ENCODE measurements at places on chromosomes 4 and X.

- peak; percentile 79 for DNase-seq
Observed at GRCh38 chrX:132217203-132218073, 1.8 kb downstream of the RAP2C start.

GRCh38 chrX:102138064-102138463 lies 4.2 kb downstream of the TCEAL6 start:
- DNase-seq: no peak

DNA sequence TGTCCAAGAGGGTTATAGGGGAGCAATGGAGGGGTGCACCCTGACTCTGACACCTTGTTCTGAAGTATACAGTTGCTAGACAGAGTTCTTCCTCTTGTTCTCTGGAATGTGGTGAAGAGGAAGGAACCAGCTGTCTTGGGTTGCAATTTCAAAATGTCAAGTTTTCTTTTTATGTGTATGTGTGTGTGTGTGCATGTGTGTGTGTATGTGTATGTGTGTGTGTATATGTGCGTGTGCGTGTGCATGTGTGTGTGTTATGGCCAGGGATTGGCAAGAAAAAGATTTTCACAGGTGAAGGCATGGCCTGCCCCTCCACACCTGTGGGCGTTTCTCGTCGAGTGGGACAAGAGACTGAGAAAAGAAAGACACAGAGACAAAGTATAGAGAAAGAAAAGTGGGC lies 81.6 kb upstream of the ADGRA3 start:
- no peak for DNase-seq

DNA sequence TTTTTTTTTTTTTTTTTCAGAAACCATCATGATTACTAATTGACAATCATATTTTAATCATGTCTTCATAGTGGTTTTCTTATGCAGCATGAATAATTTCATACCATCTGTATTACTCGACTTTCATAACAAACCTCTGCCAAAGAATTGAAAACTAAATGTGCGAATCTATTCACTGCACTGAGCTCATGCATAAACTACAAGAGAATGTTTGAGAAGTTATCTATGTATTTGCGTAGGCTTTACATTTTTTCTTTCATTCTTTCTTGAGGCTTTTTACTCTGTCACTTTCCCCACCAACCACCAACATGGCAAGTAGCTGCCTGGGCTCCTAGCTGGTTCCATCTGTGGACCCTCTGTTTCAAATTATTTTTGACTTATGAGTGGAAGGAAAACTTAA lies 1761.0 kb downstream of the STIM2 start:
- DNase-seq: no peak

DNA sequence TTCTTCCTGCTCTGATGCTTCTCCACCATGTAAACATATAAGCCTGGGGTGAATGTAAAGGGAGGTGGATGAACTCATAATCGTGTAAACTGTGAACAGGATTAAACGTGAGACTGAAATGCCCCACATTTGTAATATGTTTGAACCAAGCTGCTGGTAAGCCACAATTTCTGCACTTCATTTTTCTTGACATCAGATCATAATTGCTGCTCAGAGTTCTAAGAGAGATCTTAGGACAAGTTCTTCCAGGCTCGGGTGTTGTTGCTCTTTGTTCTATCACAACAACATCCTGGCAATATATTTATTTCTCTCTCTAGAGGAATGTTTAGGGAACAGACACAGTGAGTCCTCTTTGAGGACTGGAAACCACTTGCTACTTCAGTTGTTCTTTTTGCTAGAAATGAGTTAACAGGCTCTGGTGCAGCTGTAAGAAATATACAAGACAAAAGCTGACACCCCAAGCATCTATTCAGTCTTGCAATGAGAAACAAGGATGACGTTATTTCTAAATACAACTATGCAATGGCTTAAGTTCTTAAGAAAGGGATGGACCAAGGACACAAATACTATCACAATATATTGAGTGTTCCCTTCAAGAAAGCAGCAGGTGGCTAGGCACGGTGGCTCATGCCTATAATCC lies 59.6 kb downstream of the LNX1 start:
- DNase-seq: no peak

All from right forelimb (tissue), 1 donor.